ENCODE measurements at places on chromosomes 1 and 21.

- no peak for DNase-seq
Observed at GRCh38 chr1:205518661-205519540, 14.4 kb downstream of the CDK18 start.

DNA sequence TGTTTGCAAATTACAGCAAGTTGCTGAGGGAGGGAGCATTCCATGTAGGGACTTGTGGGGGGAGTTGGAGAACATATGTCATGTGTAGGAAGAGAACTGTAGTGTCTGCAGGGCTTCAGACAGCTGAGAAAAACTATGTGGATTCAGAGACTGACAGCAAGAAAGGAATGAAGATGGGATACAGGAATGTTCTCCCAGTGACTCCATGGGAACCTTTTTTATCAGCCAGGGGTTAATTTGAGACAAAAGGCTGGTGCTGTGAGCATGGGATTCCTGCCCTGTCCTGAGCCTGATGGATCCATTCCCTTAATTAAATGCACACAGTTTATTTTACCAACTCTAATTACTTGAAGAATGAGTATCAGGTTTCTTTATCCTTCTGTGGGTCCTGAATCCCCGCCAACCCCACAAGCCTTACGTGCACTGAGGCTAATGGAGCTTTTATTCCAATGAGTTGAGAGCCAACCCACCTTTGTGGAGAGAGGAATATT lies 26.5 kb upstream of the PLXNA2 start:
- no peak for DNase-seq

- DNase-seq, result no peak
Observed at GRCh38 chr1:222106377-222106776, 364.5 kb upstream of the DUSP10 start.

GRCh38 chr21:28798798-28799197 lies 193.9 kb downstream of the LTN1 start:
- no peak for DNase-seq

DNA sequence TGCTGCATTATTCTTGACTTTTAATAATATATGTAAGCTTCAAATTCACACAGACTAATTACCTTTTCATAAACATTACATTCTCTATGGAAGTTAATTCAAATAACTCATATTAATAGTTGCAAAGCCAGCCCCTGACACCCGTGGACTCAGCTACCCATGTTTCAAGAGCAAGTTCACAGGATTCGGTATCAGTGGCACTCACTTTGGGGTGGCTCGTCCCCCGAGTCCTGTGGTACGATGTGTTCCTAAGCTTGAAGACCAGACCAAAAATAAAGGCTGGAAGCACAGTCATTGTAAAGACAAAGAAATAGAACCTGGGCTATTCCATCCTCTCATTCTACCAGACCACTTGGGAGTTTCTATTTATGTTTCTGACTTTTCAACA lies 70.9 kb downstream of the ITPKB start:
- no peak for DNase-seq

GRCh38 chr1:4980211-4980610 lies 325.8 kb downstream of the AJAP1 start:
- DNase-seq, result no peak

DNA sequence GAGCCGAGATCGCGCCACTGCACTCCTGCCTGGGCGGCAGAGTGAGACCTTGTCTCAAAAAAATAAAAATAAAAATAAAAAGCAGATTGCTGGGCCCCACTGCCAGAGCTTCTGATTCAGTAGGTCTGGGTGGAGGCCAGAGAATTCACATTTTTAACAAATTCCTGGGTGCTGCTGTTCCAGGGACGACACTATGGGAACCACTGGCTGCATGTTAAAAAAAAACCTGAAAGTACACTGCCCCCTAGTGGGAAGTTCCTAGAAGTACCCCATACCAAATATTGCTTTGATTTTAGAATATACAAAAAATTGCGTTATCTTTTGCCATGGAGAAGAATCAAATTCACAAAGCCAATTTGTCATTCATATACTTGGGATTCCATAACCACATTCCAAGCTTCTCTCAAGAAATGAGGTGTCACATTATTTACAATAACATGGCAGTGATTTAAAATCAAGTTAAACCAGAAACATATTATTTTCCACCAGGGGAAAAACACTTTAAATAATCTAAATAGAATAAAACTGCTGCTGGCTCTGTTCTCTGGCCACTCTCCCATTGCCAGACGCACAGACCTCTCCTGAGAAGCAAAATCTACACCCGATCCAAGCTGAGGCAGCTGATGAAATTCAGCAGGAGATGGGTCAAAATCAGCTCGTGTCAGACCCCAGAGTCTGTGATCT lies 27.4 kb downstream of the SYF2 start:
- peak; percentile 56 for DNase-seq

- DNase-seq, result no peak
Observed at GRCh38 chr21:43939443-43940328, 72.4 kb upstream of the TRAPPC10 start.

- no peak for DNase-seq
Observed at GRCh38 chr1:34137411-34137810, 27.6 kb downstream of the CSMD2 start.

Measured in HuH-7 (cell line).